ENCODE measurements at places on chromosomes 13 and 19. TPM values are rescaled to one million over a fixed set of nuclear protein-coding genes. Genes with fewer than 3 reads are reported as not detected.

Gene SPRY2
- total RNA-seq, result 0.44 TPM

Gene SERP2
- 0.64 TPM for total RNA-seq

Gene OBI1
- 17.7 TPM for total RNA-seq

Gene LRRC63
- 0.24 TPM for total RNA-seq

Gene WDR88
- total RNA-seq, result not detected

Gene RASL11A
- 1.5 TPM for total RNA-seq

Gene ZNF724
- 12.9 TPM for total RNA-seq
